ENCODE measurements at places on chromosomes 4 and X. TPM values are rescaled to one million over a fixed set of nuclear protein-coding genes. Genes with fewer than 3 reads are reported as not detected.

- no peak for DNase-seq
Observed at GRCh38 chr4:120331486-120332370, 265.1 kb upstream of the MAD2L1 start.

GRCh38 chr4:108926061-108926460 lies 163.2 kb upstream of the ETNPPL start:
- no peak for DNase-seq

DNA sequence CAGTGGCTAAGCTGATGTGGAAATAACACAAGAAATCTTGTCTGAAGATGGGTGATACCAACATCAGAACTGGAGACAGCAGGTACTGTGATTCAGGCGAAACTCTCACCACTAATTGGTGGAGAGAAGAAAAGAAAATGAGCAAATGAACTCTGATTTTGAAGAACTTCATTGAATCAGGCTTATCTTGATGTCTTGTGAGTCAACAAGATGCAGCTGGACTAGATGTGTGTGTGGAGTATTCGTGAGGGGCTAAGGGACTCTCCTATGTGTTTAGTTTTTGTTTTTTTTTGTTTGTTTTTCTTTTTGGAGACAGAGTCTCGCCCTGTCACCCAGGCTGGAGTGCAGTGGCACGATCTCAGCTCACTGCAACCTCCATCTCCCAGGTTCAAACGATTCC lies 131.6 kb downstream of the DHRSX start:
- no peak for DNase-seq

DNA sequence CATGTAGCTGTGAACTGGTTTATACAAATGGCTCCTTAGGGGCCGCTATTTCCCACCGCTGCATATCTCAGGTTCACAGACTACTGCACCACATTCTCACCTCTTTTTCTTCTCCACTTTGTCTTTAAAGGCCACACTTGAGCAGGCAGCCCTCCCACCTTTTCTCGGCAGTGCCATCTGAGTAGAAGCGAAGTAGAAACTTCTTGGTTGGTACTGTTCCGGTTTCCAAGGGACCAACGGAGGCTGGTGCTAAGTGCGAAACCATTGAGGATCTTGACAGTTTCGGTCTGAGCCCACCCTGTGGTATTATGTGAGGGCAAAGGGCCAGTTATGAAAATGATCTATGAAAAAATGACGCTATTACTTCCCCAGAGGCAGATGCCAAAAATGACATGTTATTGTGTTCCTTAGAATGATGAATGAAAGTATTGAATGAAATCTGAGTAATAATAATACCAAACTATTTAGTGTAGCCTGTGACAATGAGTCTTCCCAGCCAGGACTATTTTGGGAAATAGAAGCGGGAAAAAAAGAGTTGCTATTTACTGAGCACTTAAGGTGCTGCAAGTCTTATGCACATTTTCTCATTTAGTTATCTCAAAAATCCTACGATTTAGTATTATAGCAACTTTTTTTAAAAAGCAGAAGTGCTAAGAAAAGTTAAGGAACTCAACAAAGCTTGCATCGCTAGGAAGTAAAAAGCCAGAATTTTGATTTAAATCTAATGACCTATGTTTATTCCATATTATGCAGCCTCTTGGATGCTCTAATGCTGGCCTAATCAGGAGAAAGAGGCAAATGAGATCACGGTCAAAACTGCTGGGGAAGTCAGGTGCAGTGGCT lies 29.6 kb upstream of the CHRNA9 start:
- DNase-seq, result no peak

- DNase-seq, result no peak
Observed at GRCh38 chr4:144209491-144209890, 69.0 kb upstream of the GYPA start.

- DNase-seq, result no peak
Observed at GRCh38 chr4:101279377-101279871, 67.9 kb downstream of the PPP3CA start.

DNA sequence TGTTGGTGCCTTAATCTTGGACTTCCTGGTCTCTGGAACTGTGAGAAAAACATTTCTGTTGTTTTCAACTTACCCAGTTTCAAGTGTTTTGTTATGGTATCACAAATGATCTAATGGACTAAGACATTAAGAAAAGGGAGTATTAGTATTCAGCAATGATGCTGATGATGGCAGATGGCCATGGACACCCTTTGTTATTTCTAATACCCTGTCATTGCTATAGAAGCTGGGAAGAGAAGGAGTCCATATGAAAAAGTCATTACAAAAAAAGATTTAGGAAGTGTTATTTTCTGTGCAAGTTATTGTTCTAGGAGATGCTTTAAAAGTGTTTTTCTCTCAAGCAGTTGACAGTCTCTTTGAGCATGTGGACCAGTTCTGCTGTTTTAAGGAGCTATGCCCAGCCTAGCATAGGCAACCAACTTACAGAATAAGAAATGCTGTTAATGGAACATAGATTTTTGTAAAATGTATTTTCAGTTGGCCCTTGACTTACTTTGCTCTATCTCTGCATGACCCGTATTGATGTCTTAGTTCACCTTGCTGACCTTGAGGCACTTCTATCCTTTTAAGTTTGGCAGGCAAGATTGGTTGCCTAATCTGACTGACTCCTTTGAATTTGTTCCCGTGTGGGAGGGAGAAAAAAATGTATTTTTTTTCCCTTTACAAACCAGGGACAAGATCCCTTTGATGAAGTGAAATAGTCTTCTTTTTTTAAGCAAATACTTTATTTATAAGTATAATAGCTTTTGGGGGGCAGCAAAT lies 6.0 kb upstream of the AFP start:
- no peak for DNase-seq

- DNase-seq, result no peak
Observed at GRCh38 chrX:27241981-27242380, 221.2 kb downstream of the PPP4R3C start.

GRCh38 chrX:13023567-13023966 lies 20.9 kb downstream of the FAM9C start:
- no peak for DNase-seq

DNA sequence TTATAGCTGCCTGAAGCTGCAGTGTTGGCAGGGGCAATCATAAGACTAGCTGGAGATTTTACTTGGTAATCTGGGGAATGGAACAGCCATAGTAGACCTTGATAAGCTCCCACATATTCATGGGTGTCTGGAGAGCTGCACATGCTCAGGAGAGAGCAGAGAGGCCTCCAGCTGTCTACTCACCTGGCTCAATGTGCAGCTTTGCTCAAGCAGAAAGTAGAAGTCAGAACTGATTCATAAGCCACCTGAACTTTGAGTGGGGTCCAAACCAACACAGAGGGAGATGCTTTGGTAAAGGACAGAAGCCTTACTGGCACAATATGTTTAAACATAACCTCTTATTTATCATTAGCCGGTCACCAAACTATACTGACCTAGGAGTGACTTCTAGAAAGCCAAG lies 54.4 kb downstream of the KDM6A start:
- no peak for DNase-seq

Gene PPBP
- polyA plus RNA-seq, result 0.18 TPM

Gene H2BW2
- polyA plus RNA-seq, result 0.03 TPM

Gene CT83
- polyA plus RNA-seq, result not detected

Gene C1QTNF7
- not detected for polyA plus RNA-seq

Gene RTL3
- not detected for polyA plus RNA-seq

Gene GLRA3
- polyA plus RNA-seq, result not detected

Gene CSAG1
- not detected for polyA plus RNA-seq

Gene CCNA2
- 39.0 TPM for polyA plus RNA-seq

All from H1 (cell line).